ENCODE measurements at places on chromosomes 7 and 10.

DNA sequence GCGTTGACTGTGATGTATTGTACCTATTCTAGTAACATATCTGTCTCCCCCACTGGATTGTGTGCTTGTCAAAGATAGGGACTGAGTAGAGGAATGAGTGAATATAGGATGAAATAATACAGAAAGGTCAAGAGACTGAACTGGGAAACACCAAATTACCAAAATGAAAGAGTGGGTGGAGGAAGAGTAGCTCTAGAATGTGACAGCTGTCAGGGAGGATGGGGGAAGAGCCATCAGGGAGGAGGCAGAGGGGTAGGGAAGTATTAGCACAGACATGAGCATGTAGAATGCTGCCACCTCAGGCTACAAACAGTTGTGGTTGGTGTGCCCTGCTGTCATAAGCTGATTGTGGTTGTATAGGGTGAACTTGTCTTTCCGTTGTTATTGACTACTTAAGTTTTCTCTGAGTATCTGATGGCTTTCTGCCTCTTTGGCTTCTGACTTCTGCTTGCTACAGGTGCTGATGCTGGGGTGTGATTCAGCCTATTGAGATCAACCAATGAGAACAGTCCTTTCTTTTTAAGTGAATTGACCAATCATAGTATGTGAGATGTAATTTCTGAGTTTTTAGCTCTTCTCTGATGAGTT lies 5.6 kb downstream of the CCSER2 start:
- DNase-seq = peak; percentile 21

DNA sequence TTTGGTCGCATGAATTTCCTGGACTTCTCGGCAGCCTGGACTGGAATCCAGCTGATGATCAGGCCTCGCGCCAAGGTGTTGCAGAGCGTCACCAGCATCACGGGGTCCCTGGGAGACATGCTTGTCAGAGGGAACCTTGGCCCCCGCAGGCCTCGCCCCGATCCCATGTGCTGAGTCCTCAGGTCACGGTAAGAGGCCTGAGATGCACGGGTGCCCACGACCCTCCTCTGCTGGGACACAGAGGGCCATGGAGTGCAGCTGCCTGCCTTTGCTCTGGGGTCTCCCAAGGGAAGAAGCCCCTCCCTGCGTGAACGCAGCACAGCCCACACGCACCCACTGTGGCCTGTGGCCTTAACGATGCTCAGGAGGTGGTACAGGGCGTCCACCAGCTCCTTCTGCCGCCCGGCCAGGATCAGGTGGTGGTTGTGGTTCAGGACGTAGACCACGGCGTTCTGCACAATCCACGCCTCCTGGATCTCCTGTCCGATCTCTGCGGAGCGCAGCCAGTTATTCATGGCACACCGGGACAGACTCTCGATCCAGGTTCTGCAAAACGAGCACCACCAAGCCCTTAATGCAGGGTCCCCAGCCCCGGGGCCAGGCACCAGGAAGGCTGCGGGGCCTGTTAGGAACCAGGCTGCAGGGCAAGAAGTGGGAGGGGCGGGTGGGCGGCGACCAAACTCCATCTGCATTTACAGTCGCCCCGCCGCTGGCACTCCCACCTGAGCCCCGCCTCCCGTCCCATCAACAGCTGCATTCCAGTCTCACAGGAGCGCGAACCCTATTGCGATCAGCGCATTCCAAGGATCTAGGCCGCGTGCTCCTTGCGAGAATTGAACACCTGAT lies 29.4 kb downstream of the CFAP46 start:
- no peak for DNase-seq

GRCh38 chr7:29588900-29589696 lies 25.5 kb downstream of the PRR15 start:
- DNase-seq = peak; percentile 51

DNA sequence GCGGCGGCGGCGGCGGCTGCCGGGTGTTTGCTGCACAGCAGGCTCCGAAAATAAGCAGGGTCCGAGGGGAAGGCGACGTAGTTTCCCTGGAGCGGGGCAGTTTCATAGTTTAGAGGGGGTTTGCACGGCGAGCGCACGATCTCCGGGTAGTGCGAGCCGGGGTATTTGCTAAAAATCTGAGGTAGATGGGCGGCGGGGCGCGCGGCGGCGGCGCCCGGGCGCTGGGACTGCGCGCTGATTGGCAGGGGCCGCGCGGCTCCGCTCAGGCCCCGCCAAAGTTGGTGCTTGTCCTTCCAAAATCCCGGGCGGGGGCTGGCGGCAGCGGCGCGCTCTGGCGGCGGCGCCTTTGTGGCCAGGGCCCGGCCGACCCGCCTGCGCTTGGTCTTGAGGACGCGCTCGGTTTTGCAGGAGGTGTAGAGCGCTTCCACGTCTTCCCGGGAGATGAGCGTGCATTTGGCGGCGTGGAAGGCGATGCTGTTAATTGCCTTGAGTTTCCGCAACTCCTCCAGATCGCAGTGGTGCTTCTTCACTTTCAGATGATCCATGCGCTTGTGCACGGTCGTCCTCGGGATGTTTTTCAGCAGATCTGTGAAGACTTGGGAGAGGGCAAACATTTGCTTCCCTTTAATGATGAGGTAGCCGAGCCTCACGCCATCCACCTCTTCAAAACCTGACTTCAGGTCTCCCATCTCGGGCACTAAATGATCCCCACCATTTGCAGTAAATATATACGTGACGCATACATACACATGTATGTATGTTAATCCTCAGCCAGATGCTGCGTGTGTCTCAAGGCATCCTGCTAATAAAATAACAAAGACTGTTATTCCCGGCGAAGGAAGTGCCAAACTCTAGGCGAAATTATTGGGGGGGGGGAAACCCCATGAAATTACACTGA lies 8.1 kb downstream of the SKIDA1 start:
- DNase-seq = peak; percentile 72

GRCh38 chr10:49388161-49388560 lies 7.7 kb downstream of the DRGX start:
- no peak for DNase-seq

DNA sequence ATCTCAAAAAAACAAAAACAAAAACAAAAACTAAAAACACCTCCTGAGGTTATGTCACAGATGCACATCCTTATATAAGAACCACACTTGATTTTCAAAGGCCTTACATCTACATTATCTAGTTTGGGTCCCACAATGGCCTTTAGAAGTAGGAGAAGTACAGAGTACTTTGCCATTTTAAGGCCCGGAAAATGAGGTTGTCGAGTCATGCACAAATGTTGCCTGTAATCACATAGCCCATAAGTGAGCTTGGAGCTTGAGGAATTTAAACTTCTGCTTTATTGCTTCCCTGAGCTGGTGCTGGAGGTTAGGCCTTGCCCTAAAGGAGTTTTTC lies 9.7 kb upstream of the MKRN1 start:
- DNase-seq = no peak

DNA sequence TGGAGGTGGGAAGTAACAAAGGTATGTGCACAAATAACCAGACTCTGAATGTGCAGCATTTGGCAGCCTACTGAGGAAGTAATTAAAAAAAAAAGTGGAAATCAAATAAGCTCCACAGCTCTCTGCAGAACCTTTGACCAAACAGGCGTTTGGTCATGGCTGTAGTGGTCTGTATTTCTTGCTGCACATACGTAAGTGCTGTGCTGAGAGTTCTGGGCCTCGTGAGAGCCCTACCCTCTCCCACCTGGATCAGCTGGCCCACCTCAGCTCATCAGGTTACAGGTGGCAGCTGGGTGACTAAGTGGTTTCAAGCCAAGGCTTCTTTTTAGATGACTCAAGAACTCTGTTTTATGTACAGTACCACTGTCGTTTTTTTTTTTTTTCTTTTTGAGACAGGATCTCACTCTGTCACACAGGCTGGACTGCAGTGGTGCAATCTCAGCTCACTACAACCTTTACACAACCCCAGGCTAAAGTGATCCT lies 178.2 kb upstream of the KLF6 start:
- DNase-seq = no peak

- no peak for DNase-seq
Measured at GRCh38 chr10:21602313-21602712, 68.3 kb downstream of the MLLT10 start.

DNA sequence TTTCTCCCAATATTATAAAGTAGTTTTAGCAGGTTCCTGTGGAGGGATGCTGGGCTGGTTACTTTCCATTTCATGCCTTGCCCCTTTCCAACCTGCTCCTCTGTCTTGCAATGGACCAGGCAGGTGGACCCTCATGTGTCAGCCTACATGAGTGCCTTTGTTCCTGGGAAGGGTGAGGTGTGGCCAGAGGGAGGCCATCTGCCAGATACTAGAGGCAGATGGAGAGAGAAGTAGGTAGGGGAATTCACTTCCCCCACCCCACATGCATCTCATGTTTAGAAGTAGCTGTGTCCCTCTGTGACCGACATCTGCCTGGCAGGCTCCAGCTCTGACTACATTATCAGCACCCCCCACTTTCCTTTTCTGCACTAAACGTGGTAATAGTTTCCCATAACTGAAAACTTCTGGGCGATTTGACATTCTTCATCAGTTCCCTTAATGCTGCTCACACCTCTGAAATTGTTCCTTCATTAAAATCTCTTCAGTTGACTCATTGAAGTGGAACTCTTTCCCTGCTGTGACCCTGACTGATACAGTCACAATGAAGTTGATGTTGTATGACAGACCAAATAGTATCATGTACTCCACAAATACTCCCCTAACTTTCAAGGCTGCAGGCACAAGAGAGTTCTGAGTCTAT lies 396.3 kb upstream of the FZD8 start:
- DNase-seq = no peak

GRCh38 chr7:36372156-36372555 lies 17.5 kb upstream of the ANLN start:
- DNase-seq = no peak

DNA sequence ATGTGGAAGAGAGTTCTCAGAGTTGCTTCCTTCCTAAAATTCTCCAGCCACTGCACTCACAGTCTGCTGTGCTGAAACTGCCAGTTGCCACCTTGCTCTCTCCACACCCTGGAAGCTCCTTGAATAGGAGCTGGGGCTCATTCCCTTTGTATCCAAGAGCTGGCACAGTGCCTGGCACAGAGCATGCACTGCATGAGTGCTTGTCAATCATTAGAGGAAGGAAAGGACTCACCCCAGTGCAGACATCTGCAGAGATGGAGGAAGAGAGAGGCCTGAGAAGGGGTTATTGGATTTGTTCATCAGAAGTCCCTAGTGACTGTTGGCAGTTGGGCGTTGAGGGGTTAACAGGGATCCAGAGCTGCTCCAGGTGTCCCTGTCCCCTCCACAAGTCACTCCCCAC lies 41.7 kb upstream of the DUSP5 start:
- no peak for DNase-seq

GRCh38 chr7:96710544-96710943 lies 898 bp upstream of the SEM1 start:
- no peak for DNase-seq

- DNase-seq = no peak
Measured at GRCh38 chr7:120920591-120921274, 29.8 kb upstream of the ING3 start.

- DNase-seq = peak; percentile 96
Measured at GRCh38 chr10:67606572-67606971, 89.4 kb downstream of the CTNNA3 start.

DNA sequence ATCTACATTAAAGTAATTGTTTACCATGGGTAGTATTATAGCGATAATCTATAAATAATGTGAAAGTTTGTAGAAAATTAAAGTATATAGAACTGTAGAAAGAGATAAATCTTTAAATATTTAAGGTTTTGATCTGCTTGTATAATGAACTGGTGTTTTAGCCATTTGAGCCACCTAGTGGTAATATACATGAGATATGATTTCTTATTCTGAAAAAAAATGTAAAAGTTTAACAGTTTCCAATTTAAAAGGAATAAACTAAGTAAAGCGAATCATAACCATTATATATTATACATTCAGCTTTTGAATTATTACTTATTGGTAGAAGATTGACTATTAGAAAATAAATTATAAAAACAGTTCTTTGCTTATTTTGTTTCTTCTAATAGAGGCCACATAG lies 91.2 kb downstream of the OTUD1 start:
- peak; percentile 59 for DNase-seq

GRCh38 chr7:2248984-2249694 lies 7.1 kb downstream of the NUDT1 start:
- peak; percentile 93 for DNase-seq

DNA sequence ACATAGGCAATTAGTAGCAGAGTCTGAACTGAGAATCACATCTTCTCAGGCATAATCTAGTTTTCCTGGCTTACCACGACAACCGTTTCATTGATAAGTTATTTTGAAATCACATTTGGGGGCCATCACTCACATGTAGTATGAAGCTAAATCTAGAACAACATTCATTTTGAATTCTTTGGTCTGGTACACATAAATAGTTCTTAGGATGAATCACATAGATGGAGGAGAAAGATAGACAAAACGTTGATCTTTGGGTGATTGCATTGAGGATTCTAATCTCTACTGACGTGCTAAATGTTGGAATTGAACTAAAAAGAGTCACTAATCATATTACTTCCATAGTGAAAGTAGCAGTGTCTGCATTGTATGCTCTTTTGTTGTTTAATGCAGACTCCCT lies 1022.6 kb downstream of the LRMDA start:
- DNase-seq = no peak

DNA sequence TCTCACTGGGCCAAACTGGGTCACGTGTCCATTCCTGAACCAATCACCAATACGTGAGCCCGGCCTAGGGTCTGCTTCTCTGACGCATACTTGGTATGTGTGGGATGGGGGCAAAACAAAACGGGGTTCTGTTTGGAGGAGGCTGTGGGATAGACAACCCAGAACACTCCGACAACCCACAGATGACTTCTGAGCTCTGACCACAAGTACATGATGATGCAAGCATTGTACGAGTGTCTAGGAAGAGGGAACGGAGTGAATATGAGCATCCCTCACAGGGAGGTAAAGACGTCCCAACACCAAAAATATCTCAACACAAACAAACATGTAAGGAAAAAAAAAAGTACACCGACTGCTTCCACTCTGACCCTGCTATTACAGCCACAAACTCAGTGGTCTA lies 5.6 kb downstream of the DAGLB start:
- DNase-seq = peak; percentile 70

GRCh38 chr7:50647286-50647980 lies 82.2 kb upstream of the DDC start:
- no peak for DNase-seq

DNA sequence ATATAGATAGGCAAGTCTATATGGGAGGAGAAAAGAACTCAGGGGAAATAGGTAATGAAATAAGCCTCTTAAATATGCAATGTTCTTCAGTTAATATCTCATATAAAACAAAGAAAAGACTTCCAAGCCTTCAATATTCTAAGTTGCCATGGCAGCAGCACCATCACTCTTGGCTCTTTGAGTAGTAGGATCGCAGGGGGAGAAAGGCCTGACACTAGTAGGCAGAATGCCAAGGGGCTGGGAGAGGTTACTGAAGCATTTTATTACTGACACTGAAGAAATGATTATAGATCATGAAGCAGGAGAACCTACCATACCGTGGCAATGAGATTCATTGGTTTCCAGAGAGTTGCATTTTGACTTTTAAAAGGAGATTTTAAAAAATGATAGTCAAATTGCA lies 193.9 kb downstream of the NXPH1 start:
- no peak for DNase-seq

GRCh38 chr10:124693801-124694416 lies 50.3 kb downstream of the FAM53B start:
- DNase-seq = no peak

DNA sequence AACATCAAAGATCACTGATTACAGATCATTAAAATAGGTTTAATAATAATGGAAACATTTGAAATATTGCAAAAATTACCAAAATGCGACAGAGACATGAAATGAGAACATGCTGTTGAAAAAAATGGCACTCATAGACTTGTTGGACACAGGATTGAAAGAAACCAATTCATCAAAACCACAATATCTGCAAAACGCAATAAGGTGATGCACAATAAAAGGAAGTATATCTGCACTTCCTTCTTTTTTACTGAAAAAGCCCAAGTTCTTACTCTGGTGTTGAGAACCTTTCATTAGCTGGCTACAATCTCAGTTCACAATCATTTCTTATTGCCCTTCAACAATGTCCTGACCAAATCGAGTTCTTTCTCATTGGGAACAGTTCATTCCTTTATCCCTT lies 28.7 kb downstream of the TMEM106B start:
- DNase-seq = no peak
